ENCODE measurements at places on chromosomes 12 and 14.
A peak's percentile ranks its signal among the peaks of the same experiment; 100 is the strongest.

DNA sequence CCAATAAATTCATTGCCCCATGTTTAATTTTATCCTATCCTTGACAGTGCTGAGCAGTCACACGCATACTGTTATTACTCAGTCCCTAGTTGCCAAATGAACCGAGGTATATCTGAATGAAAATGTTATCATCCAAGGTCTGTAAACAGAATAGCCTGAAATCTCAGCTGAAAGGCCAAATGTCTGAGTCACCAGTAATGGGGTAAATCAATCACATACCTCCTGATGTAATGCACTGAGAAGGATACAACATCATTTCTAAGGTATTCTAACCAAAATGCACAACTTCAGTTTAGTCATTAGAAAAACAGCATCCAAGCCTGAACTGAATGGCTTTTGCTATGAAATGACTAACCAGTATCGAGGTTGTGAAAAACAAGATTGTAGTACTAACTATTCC is 228.6 kb downstream of the DPF3 start:
- DNase-seq, result no peak

- no peak for DNase-seq
Observed at GRCh38 chr12:120790114-120790513, 64.5 kb downstream of the ACADS start.

DNA sequence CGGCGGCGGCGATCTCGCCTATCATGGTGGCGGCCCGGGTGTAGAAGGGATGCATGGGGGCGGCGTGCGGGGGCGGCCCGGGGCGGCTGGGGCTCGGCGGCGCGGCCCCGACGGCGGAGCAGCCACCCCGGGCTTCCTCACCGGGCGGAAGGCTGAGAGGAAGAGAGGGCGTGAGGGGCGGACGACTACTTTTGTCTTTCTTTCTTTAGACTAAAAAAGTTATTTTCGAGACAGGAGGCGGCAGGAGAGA is 240 bp downstream of the BTG1 start:
- no peak for DNase-seq

GRCh38 chr12:39355841-39356240 is 87.1 kb downstream of the KIF21A start:
- DNase-seq, result no peak

DNA sequence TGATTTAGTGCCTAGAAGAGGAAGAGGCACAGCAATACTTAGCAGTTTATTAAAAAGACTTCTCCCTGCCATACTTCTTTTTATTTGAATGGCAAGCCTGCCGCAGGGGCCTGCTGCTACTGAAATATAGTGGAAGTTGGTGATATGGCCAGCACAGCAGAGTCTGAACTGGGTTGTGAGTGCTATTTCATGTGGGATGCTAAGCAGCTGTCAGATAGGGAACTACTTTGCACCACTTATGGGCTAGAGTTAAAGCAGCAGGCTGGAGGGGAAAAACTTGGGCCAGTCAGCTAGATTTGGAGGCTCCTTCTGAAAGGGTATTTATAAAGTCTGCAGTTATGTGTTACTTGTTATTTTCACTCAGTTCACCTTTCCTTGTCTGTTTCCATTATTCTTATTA is 299.0 kb upstream of the E2F7 start:
- DNase-seq, result no peak

DNA sequence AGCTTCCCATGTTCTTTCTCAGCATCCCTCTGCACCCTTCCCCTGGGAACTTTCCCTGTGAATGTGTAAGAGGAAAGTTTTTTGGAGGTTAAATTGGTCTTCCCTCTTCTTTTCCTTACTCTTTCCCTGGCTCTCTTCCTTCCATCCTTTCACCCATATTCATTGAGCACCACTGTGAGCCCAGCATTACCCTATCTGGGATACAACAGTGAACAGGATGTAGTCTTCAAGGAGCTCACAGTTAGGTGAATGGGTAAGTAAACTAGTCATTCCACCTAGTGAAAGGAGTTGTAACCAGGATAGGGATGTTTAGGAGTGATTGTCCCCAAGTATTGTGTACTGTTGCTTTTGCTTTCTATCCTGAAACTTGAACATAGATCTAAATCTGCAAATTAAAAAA is 123.8 kb downstream of the MYRFL start:
- no peak for DNase-seq

- no peak for DNase-seq
Observed at GRCh38 chr12:132858718-132859266, 28.6 kb downstream of the CHFR start.

GRCh38 chr12:26878661-26879119 is 45.7 kb upstream of the ITPR2 start:
- DNase-seq, result peak; percentile 87

GRCh38 chr14:22982477-22983245 is at the start of gene AJUBA:
AJUBA (minus strand) TSS chr14:22982551; CDS start chr14:22982266, 285 bp downstream.
- DNase-seq, result peak; percentile 94

- no peak for DNase-seq
Observed at GRCh38 chr14:75063013-75063412, 811 bp downstream of the ACYP1 start.

- DNase-seq, result no peak
Observed at GRCh38 chr14:102075155-102075554, 11.7 kb downstream of the HSP90AA1 start.

- no peak for DNase-seq
Observed at GRCh38 chr14:34000396-34000795, 49.5 kb upstream of the EGLN3 start.

- DNase-seq, result no peak
Observed at GRCh38 chr12:6378709-6379472, 3.5 kb upstream of the SCNN1A start.

GRCh38 chr14:58566979-58567378 is 70.8 kb upstream of the DACT1 start:
- DNase-seq, result no peak

DNA sequence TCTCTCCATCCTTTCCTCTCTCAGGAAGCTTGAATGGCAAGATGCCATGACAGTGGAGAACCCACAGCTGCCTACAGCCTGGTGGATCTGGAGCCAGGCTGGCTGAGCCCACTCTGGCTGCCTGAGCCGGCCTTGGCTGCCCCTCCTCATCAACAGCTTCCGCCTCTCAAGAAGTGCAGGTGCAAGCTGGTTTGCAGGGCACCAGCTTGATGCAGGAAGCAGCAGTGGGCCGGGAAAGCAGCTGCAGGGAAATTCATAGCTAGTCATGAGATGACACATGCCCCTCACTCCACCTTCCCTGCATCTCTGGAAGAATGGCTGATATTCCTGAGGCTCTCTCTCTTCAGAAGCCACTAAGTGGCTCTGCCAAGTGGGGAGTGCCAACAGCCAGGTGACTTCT is 289.1 kb downstream of the RPS29 start:
- peak; percentile 59 for DNase-seq

DNA sequence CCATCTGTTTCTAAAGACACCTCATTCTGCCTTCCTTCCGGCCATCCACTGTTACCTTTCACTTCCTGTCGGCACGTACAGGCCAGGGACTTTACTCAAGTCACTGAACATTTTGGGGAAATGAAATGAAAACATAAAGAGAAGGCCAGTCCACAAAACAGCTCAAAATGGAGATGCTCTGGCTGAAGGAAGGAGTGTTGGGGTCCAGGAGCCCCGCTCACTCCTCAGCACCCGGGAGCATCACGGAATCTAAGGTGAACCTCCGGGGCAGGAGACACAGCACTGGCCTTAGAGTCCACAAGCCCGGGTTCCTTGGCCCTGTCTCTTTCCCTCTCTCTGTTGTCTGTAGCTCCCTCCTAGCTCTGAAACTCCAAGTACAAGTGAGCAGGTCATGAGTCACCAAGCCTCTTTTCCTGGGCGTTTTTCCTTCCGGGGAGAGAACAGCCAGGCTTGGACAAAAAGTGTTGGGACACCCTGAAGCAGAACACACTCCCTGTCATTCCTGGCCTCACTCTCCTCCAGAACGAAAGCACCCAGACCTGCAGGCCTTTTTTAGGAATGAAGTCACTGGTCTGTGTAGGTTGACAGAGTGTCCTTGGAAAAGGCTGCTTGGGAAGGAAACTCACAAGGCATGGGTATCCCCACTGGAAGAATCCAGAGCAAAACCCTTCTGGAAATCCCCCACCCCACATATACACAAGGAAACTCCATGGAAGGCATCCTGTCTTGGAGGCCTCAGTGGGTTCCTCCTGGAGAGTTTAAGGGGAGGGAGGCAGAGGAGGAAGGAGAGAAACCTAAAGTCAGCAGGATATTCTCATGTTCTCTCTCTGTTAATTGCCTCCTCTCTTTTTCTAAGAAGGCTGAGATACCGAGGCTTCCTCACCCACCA is 245.3 kb downstream of the ZFP36L1 start:
- DNase-seq, result no peak

- no peak for DNase-seq
Observed at GRCh38 chr14:78359581-78359980, 189.4 kb downstream of the NRXN3 start.
